ENCODE measurements at places on chromosomes 7 and 10.

DNA sequence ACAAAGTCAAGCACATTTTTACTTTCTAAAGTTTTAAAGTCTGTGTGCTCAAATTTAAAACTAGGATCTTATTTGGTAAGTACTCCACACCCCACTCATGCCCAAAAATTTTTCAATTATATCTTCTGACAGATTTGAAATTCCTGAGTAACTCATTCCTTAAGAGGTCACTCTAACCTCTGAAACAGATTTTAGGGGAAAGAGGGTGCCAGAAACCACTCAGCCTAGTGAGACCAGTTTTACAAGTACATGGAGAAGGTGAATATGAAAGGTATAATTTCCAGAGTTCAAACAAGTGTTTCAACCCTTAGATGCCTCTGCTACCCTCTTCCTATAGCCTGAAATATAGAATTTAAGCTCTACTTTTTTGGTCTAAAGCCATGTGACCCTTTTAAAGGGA lies 79.2 kb downstream of the C7orf25 start:
- no peak for DNase-seq

GRCh38 chr10:104488439-104488832 lies 134.8 kb downstream of the CFAP58 start:
- DNase-seq, result no peak

DNA sequence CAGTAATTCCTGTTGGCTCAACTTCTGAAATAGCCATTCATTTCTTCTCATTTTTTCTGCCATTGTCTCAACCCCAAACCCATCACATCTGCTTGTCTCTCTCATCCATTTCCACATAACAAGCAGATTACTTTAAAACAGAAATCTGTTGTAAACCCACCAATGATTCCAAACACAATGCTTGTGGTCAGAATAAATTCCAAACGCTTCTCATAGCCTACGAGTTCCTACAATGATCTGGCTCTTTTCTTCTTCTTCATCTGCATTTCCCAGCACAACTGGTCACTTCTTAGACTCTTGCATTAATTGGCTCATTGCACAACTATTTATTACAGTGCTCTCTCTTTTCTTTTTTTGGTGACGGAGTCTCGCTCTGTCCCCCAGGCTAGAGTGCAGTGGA lies 364.1 kb downstream of the GATA3 start:
- DNase-seq, result no peak

- no peak for DNase-seq
These were observed 202.0 kb downstream of the MAD1L1 start for GRCh38 chr7:2030475-2031450.

DNA sequence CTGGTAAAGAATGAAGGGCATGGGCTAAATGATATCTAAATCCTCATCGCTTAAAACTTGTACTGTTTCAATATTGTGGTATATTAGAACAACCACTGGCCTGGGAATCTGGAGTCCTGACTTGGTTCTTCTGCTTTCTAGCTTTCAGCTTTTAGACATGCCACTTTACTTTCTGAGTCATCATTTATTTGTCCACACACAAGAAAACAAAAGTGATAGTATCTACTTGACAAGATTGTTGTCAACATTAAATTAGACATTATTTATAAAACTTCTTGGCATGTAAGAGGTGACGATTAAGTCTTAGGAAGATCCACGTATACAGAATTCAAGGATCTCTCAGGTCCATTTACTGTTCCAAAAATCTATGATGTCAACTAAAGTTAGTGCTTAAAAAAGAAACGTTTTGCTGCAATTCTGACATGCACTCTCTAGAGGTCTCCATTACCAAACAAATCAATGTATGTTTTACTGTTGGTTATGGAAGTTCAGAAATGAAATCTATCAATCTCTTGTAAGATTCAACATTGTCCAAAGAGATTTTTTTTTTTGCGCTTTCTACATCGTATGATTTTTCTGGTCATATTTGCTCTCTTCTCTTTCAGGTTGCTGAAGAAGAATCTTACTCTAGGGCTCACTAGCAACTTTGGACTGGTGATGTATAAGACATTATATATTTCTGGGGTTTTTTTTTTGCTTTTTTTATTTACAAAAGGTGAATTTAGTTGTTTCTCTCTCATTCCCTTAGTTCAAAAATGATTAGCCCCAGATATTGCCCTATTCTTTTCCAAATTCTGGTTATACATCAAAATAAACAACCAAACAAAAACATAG lies 53.6 kb upstream of the DYNC1I1 start:
- DNase-seq, result no peak

- DNase-seq, result no peak
These were observed 1.8 kb downstream of the HOXA10 start for GRCh38 chr7:27172315-27172774.

DNA sequence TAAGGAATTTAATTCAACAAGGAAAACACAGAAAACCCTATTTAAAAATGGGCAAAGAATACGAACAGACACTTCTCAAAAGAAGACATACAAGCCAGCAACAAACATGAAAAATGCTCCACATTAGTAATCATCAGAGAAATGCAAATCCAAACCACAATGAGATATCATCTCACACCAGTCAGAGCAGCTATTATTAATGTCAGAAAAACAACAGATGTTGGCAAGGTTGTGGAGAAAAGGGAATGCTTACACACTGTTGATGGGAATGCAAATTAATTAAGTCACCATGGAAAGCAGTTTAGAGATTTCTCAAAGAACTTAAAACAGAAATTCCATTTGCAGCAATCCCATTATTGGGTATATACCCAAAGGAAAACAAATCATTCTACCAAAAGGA lies 55.2 kb downstream of the GCC1 start:
- no peak for DNase-seq

DNA sequence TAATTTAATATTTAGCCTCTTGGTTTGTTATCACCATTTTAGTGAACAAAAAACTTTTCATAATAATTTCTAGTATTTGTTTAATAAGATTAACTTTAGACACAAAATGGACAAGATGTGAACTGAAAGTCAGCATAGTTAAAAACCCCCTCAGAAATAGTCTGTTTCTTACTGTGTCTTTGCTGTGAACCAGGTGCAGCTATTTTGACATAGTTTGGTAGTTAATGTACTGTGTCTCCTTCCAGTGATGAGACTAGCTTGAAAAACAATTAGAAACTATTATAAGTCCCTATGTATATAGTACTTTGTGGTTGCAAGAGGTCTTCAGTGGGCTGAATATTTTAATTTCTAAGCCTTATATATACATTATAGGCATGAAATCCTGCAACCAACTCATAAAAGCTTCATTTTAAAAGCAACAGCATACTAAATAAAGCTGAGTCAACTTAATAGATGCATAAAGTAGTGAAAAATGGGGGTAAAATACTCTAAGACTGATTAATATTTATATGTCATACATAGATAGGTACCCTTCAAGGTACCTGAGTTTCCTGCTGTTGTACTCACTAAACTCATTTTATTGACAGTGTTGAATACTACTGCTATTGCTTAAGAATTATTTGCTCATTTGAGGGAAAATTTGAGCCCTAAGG lies 19.2 kb downstream of the DMTF1 start:
- DNase-seq, result no peak

GRCh38 chr7:137882261-137882668 lies 35.5 kb upstream of the DGKI start:
- no peak for DNase-seq

DNA sequence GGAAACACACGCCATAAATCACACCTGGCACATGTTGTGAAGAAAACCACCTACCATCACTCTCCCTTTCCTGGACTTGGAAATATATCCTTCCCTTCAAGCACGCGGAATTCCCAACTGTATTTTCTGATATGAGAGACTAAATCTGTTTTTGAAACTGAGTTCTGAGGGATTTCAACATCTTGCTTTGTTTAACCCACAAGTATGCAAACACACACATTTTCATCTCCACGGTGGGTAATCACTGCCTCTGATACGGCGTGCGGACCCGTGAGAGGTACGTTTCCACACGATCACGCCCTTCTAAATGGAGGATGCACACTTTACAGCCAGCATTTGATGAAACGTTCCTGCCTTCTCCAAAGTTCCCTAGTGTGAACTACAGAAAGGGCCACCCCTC lies 83.4 kb downstream of the ZRANB1 start:
- DNase-seq, result no peak

- no peak for DNase-seq
These were observed 183.2 kb downstream of the CDCA7L start for GRCh38 chr7:21762469-21762868.
